ENCODE measurements at places on chromosomes 7 and 10.

DNA sequence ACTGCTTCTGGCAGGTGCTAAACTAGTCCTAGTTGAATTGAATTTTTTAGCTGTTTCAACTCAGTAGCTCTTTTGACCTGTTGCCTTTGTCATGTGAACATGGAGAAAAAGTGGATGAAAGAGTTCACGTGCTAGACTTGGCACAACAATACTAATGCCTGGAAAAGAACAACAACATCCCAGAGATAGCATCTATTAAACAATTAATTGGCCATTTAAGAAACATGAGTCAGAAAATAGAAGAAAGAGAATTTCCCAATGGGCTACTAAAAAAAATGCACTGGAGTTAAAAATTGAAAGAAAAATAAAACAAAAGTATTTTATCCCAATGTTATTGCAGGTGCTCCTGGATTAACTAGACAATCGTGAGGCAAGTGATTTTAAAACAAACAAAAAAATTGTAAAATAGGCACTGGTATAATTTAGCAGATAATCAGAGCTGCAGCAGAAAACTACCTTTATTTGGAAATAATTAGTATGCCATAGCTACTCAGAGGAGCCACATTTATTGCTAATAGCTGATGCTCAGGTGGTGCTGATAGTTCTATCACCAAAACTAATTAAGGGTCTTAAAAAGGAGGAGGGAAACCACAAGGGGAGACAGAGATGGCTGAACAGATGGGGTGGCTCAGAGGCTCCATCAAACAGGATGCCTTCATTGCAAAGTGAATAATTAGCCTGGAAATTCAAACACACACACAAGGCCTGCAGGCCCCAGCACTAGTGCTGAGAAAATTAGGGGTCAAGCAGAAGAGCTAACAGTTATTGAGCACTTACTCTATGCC, 17.6 kb downstream of the CCDC71L start:
- DNase-seq: no peak

DNA sequence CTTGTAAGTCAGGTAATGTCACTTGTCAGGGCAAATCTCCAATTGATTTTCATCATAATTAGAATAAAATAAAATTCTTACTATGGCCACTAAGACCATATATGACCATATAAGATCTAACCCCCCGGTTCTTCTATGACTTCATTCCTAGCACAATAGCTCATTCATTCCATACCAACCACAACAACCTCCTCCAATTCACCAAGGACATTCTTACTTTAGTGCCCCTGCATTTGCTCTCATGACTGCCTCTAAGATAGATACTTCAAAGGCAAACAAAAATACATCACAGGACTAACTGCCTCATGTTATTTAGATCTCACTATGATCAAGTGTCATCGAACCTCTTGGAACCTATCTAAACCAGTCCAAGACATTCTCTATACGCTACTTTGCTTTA, 90.8 kb downstream of the SNX13 start:
- no peak for DNase-seq

DNA sequence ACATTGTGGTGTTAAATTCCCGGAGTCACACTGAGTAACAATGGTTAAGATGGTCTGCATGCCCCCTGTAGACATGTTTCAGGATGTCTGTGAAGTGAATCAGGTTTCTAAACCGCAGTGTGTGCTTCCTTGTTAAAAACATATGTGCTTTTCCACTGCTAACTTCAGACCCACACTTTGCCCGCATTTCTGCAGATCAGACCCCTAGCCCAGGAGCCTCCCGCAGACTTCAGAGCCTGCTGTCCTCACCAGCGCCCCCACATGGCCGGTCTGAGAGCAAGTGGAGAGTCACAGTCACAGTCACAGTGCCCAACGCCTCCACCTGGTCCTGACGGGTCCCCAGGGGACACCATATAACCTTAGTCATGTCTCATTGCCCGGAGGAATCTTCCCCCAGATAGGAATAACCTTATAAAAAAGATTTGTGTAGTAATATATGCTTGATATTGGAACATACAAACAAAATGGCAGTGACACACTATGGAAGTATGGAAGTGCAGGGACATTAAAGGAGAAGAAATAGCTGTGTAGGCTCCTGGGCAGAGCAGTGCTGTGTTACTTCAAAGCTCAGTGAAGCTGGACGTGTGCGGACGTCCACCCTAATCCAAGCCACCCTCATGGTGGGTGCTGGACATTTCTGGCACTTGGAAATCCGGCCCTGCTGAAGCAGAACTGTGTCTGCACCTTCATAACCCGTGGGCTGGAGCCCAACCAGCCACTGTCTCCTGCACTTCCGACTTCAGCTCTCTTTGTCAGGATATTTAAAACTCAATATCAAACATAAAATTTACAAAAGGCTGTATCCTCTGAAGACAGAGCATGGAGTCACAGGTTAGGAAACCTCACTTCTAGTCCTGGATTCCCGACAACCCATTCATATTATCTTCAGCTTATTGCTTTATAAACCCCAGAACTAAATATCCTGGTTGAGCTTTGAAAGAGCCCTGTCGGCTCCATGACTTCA, 29.0 kb downstream of the GSTO2 start:
- DNase-seq: no peak

DNA sequence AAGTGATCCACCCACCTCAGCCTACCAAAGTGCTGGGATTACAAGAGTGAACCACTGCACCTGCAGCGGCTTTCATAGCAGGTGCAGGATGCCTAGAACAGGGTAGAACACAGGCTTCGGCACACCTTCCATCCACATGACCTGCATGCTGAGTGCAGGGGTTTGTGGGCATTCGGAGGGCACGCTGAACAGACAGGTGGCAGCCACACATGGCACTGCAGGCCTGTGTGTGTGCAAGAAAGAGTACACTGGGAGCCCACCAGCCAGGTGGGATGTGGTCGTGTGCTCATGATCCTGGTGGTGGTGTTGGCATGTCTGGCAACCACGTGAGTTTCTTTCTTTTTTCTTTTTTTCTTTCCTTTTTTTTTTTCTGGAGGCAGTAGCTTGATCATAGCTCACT, 38.4 kb downstream of the GRID2IP start:
- no peak for DNase-seq

DNA sequence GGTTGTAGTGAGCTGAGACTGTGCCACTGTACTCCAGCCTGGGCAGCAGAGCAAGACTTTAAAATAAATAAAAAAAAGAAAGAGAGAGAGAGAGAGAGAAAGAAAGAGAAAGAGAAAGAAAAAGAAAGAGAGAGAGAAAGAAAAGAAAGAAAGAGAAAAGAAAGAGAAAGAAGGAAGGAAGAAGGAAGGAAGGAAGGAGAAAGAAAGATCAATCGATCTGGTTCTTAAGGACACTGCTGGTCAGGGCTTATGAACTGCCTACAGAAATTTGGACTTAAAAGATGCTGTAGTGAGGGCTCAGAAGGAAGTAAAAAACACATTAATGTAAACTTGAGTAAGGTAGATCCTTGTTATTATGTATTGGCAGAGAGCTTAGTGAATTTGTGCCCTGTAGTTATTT, 62.4 kb downstream of the COPG2 start:
- no peak for DNase-seq

DNA sequence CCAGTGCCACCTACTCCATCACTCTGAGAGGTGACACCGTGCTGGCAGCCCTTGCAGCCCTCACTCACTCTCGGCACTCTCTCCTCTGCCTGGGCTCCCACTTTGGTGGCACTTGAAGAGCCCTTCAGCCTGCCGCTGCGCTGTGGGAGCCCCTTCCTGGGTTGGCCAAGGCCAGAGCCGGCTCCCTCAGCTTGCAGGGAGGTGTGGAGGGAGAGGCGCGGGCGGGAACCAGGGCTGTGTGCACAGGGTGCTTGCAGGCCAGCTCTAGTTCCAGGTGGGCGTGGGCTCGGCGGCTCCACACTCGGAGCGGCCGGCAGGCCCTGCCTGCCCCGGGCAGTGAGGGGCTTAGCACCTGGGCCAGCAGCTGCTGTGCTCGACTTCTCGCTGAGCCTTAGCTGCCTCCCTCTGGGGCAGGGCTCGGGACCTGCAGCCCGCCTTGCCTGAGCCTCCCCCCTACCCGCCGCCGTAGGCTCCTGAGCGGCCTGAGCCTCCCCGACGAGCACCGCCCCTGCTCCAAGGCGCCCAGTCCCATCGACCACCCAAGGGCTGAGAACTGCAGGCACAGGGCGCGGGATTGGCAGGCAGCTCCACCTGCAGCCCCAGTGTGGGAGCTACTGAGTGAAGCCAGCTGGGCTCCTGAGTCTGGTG, 48.7 kb upstream of the SLC35G1 start:
- DNase-seq: no peak

- no peak for DNase-seq
These were observed 7.9 kb downstream of the ESYT2 start for GRCh38 chr7:158821171-158822031.

DNA sequence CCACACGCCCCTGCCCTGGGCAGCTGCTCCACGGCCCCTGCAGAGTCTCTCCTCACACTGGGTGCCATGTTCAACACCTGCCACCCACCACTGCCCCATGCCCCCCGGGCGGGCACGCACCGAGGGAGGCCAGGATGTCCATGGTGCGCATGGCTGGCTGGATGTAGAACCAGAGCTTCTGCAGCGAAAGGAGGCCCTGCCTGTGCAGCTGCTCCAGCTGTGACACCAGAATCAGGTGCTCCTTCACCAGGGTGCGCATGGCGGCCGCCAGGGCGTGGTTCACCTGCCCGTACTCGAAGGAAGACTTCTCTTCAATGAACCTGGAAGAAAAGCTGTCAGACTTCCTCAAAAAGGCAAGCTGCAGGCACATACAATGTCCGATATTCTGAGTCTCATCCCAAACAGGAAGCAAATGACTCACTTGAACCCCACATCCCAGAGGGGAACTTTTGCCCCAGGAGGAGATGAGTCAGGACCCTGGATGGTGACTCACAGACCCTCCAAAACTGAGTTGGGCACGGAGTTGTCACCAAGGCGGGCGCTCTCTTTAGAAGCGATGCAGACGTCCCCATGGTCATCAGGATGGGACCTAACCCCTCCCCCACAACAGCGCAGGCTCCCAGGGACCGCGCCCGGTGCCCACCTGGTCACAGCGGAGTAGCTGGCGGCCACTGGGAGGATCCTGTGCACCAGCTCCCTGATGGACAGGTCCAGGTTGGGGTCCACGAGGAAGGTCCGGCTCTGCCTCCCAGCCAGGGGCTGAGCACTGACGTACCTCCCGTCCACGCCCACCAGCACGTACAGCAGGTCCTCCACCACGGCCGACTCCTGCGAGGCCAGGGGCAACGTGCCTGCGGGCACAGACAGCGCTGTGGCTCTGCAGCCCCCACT, 15.5 kb downstream of the TUBGCP2 start:
- DNase-seq: no peak

- DNase-seq: no peak
These were observed 119.8 kb downstream of the ZNF736 start for GRCh38 chr7:64433590-64433989.

- no peak for DNase-seq
These were observed 20.5 kb upstream of the TNS3 start for GRCh38 chr7:47602272-47603004.

GRCh38 chr7:29987811-29988317, 1.7 kb downstream of the SCRN1 start:
- DNase-seq: no peak

GRCh38 chr10:94194256-94194655, 168.5 kb downstream of the NOC3L start:
- no peak for DNase-seq

- no peak for DNase-seq
These were observed 168.9 kb downstream of the SLIT1 start for GRCh38 chr10:97016728-97017473.

- DNase-seq: no peak
These were observed 28.9 kb upstream of the ERCC6 start for GRCh38 chr10:49567810-49568209.
